ENCODE measurements at places on chromosomes 2 and 18. TPM values are rescaled to one million over a fixed set of nuclear protein-coding genes. Genes with fewer than 3 reads are reported as not detected.

DNA sequence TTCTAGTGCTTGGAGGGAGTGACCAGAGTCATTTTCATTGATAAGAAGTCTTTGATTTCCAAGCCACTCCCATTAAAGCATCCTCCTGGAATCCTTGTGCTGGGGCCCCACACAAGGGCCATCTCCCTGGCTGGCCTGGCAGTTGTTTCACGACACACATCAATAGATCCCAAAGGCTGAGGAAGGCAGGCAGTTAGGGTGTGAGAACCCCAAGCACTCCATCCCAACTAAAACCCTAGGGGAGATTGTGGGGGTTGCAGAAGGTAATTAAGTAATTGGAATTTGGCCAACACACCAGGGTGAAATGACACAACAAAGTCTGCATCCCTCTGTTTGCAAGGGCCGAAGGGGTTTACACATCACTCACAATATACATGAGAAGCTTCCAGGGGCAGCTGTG lies 578.1 kb upstream of the SYT4 start:
- H3K36me3 ChIP-seq = no peaks in the 10 kb centered on the region
- no peak overlapping the region for H3K27ac ChIP-seq
- H3K4me1 ChIP-seq = no peaks in the 10 kb centered on the region

GRCh38 chr18:35343488-35343935 lies 708 bp downstream of the ZNF24 start:
- DNase-seq = no peak
- H3K4me1 ChIP-seq = peaks cover 38% of the 10 kb centered on the region
- peak overlapping the region; percentile 68 for H3K4me3 ChIP-seq
- H3K36me3 ChIP-seq = peaks cover 27% of the 10 kb centered on the region
- peak overlapping the region; percentile 98 for H3K27ac ChIP-seq
- no peaks in the 10 kb centered on the region for H3K27me3 ChIP-seq

- DNase-seq = no peak
- H3K27me3 ChIP-seq = no peaks in the 10 kb centered on the region
- no peaks in the 10 kb centered on the region for H3K4me1 ChIP-seq
Measured at GRCh38 chr2:36704475-36705150, 8.1 kb downstream of the VIT start.

DNA sequence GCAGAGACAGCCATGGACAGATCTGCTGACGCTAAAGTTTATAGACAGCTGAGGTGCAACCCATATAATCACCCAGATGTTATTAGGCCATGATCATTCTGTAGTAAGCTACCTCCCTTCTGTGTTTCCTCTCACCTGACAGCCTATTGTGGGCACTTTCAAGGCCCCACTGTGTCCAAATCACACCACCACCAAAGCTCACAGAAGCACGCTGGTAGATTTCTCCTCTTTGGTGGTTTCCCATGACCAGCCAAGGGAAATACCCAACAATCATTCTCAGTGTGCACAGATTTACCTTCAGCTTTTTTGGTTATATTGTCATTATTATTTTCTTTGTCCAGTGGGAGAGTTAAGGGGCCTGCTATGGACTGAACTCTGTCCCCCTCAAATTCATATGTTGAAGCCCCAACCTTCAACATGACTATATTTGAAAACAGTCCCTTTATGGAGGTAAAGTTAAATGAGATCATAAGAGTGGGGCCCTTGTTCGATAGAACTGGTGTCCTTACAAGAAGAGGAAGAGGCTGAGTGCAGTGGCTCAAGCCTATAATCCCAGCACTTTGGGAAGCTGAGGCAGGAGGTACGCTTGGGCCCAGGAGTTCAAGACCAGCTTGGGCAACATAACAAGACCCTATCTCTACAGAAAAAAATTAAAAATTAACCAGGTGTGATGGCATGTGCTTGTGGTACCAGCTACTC lies 74.0 kb upstream of the MSH6 start:
- no peaks in the 10 kb centered on the region for H3K4me1 ChIP-seq
- no peak for DNase-seq
- H3K4me3 ChIP-seq = no peak overlapping the region

GRCh38 chr2:48870942-48871341 lies 115.4 kb upstream of the LHCGR start:
- no peak for DNase-seq
- H3K4me3 ChIP-seq = no peak overlapping the region
- no peaks in the 10 kb centered on the region for H3K27me3 ChIP-seq
- H3K27ac ChIP-seq = no peak overlapping the region

DNA sequence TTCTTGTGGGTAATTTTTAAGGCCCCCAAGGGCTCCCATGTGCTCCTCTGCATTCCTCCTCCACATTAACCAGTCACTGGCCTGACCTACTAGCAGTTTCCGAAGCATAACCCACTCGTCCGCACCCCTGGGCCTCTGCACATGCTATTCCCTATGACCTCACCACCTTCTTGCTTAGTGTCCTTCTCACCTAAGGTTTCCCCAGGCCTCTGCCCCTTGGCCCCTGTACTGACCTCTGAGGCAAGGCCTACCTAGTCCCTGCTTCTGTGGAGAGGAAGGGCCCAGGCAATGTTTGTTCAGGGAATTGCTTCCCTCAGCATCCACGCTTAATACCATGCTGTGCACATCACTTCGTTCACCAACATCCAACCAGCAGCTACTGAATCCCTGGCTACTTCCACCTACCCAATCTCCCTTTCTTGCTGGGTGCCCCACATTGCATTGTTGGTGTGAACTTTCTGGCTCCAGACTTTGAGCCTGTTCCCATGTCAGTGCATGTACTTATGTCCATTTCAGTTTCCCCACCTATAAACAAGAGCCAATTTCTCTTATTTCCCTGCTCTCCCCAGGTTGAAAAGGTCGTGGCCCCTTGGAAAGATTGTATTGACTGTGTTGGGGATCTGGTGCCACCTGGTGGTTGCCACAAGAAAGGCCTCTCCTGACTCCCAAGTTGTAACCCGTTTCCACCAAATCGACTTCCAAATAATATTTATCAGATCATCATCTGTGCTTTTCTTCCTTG lies 19.2 kb upstream of the TMEM177 start:
- no peak overlapping the region for H3K27ac ChIP-seq
- no peaks in the 10 kb centered on the region for H3K4me1 ChIP-seq
- peak; percentile 48 for DNase-seq

DNA sequence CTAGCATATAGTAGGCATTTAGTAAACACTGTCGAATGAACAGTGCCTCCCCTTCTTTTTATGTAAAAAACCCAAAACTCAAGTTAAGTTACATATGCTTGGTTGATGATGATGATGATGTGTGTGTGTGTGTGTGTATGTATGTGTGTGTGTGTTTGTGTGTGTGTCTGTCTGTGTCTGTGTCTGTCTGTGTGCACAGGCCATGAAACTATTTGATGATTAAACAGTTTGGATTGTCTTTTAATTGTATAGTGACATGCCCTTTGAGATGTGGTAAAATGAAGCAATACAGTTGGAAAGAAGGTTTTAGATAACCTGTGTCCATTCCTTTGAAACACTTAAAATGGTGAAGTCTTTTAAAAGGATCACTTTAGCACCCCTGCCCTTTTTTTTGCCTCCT lies 105.6 kb downstream of the MAP4K4 start:
- no peaks in the 10 kb centered on the region for H3K27me3 ChIP-seq
- H3K4me3 ChIP-seq = no peak overlapping the region
- H3K36me3 ChIP-seq = no peaks in the 10 kb centered on the region
- H3K27ac ChIP-seq = no peak overlapping the region
- DNase-seq = no peak

GRCh38 chr2:105849431-105850179 lies 104.9 kb downstream of the NCK2 start:
- H3K4me3 ChIP-seq = no peak overlapping the region
- no peaks in the 10 kb centered on the region for H3K27me3 ChIP-seq
- H3K27ac ChIP-seq = no peak overlapping the region

- no peaks in the 10 kb centered on the region for H3K36me3 ChIP-seq
- no peak overlapping the region for H3K4me3 ChIP-seq
- no peak overlapping the region for H3K27ac ChIP-seq
- H3K27me3 ChIP-seq = no peaks in the 10 kb centered on the region
- H3K4me1 ChIP-seq = peaks cover 4% of the 10 kb centered on the region
Measured at GRCh38 chr2:111186933-111187332, 66.2 kb downstream of the BCL2L11 start.

Gene FAP
- polyA plus RNA-seq = not detected

Gene DLGAP1
- 0.76 TPM for polyA plus RNA-seq

Measured in stomach (tissue), 19 donors.